ENCODE measurements at places on chromosomes 4 and X.
A peak's percentile ranks its signal among the peaks of the same experiment; 100 is the strongest.

- H3K4me3 ChIP-seq, result no peak overlapping the region
- peaks cover 6% of the 10 kb centered on the region for H3K27me3 ChIP-seq
- no peak overlapping the region for H3K27ac ChIP-seq
- H3K36me3 ChIP-seq, result no peaks in the 10 kb centered on the region
- H3K4me1 ChIP-seq, result no peaks in the 10 kb centered on the region
These were observed 90.9 kb upstream of the SRD5A3 start for GRCh38 chr4:55255179-55255578.

DNA sequence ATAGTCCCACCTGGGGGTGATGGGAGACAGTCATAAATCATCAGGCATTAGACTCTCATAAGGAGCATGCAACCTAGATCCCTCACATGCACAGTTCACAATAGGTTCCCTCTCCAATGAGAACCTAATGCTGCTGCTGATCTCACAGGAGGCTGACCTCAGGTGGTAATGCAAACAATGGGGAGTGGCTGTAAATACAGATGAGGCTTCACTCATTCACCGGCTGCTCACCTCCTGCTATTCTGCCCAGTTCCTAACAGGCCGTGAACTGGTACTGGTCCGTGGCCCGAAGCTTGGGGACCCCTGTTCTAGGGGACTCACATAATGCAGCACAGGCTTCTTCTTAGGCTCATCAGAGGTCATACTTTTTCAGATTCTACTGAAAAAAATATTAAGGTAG is 625.9 kb upstream of the AGA start:
- no peaks in the 10 kb centered on the region for H3K27me3 ChIP-seq
- H3K4me3 ChIP-seq, result no peak overlapping the region
- H3K27ac ChIP-seq, result no peak overlapping the region
- DNase-seq, result no peak

- no peak overlapping the region for H3K4me3 ChIP-seq
- H3K27ac ChIP-seq, result no peak overlapping the region
- peaks cover 2% of the 10 kb centered on the region for H3K4me1 ChIP-seq
- no peak for DNase-seq
These were observed 57.7 kb downstream of the NAT8L start for GRCh38 chr4:2116687-2117400.

- DNase-seq, result no peak
- no peak overlapping the region for H3K4me3 ChIP-seq
- peaks cover 4% of the 10 kb centered on the region for H3K4me1 ChIP-seq
- no peaks in the 10 kb centered on the region for H3K36me3 ChIP-seq
- H3K27me3 ChIP-seq, result no peaks in the 10 kb centered on the region
These were observed 131.9 kb upstream of the USP9X start for GRCh38 chrX:40953369-40953768.

- no peak overlapping the region for H3K4me3 ChIP-seq
- H3K27me3 ChIP-seq, result no peaks in the 10 kb centered on the region
- DNase-seq, result no peak
- no peaks in the 10 kb centered on the region for H3K4me1 ChIP-seq
These were observed 461.0 kb upstream of the GALNT7 start for GRCh38 chr4:172707622-172708021.

DNA sequence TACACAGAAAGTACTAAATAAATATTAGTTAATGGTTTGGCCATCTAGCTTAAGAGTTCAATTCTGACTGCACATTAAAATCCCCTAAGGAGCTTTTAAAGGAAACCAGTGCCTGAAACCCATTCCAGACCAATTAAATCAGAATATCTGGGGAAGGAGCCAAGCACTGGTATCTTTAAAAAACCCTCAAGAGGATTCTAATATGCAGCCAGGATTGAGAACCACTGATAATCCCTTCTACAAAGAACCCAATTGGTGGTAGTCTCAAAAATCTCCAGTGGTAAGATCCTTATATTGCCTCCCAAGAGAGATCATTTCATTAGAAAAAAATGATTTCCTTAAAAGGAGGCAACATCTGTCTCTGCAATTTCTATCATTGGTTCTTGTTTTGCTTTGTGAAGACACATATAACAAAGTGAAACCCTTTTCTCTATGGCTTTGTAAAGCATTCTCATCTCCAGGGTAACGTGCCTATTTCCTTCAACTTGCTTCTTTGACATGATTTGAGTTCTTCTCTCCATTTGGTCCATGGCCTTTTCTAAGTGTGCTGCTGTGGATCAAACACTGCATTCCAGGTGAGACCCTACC is 3.5 kb downstream of the GPR34 start:
- H3K36me3 ChIP-seq, result peaks cover 6% of the 10 kb centered on the region
- no peaks in the 10 kb centered on the region for H3K27me3 ChIP-seq
- no peak overlapping the region for H3K4me3 ChIP-seq
- peaks cover 32% of the 10 kb centered on the region for H3K4me1 ChIP-seq

- DNase-seq, result no peak
- H3K4me1 ChIP-seq, result no peaks in the 10 kb centered on the region
- H3K27ac ChIP-seq, result no peak overlapping the region
- no peak overlapping the region for H3K4me3 ChIP-seq
- H3K36me3 ChIP-seq, result no peaks in the 10 kb centered on the region
- no peaks in the 10 kb centered on the region for H3K27me3 ChIP-seq
These were observed 10.9 kb upstream of the SYTL5 start for GRCh38 chrX:37995428-37995827.

- H3K27ac ChIP-seq, result no peak overlapping the region
- H3K4me3 ChIP-seq, result no peak overlapping the region
- H3K36me3 ChIP-seq, result peaks cover 62% of the 10 kb centered on the region
- no peak for DNase-seq
These were observed 50.4 kb downstream of the MCUB start for GRCh38 chr4:109610489-109610888.

- no peak for DNase-seq
- H3K27ac ChIP-seq, result no peak overlapping the region
- H3K27me3 ChIP-seq, result peaks cover 11% of the 10 kb centered on the region
- H3K36me3 ChIP-seq, result no peaks in the 10 kb centered on the region
These were observed 61.6 kb upstream of the VAMP7 start for GRCh38 chrX:155819525-155819924.

DNA sequence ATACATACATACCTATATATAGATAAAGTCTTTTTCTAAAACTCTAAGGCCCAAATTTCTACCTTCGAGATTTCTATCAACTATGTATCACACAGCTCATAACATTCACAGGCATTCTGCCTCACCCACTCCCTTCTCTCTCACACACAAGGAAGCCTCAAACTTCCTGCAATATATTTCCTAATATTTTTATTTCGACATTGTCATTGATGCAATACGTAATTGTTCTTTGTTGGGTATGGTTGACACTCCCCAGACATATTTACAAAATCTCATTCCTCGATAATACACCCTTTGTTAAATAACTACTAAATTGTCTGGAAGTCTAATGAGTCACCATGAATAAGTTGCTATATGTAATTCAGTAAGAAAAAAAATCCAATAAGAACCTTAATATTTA is 143.5 kb downstream of the HNRNPD start:
- no peak overlapping the region for H3K4me3 ChIP-seq
- no peak for DNase-seq
- no peak overlapping the region for H3K27ac ChIP-seq
- H3K27me3 ChIP-seq, result peaks cover 12% of the 10 kb centered on the region
- H3K36me3 ChIP-seq, result no peaks in the 10 kb centered on the region

DNA sequence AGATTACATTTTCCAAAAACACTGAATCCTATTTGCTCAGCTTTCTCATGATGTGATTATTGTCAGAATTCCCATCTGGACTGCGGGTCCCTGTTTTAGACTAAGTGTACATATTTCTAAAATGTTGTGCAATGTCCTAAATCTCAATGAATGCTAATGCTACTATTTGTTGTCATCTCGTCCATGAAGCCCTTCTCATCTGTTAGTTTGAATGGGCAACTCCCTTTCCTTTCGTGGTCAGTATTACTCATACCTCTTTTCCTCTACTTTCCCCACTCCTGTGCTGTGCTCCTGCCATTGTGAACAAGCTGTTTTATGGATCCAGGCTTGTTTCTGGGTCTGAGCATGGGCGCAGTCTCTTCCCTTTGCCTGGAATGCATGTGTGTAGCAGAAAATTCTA is 91.0 kb downstream of the MID1 start:
- no peak for DNase-seq
- no peak overlapping the region for H3K27ac ChIP-seq
- no peak overlapping the region for H3K4me3 ChIP-seq

GRCh38 chr4:170157670-170158069 is 67.9 kb upstream of the AADAT start:
- no peak for DNase-seq
- no peaks in the 10 kb centered on the region for H3K27me3 ChIP-seq
- no peaks in the 10 kb centered on the region for H3K36me3 ChIP-seq
- no peak overlapping the region for H3K4me3 ChIP-seq

GRCh38 chr4:6873792-6874461 is 35.7 kb upstream of the TBC1D14 start:
- H3K36me3 ChIP-seq, result peaks cover 32% of the 10 kb centered on the region
- no peak overlapping the region for H3K4me3 ChIP-seq
- no peak overlapping the region for H3K27ac ChIP-seq
- peak; percentile 93 for DNase-seq
- no peaks in the 10 kb centered on the region for H3K27me3 ChIP-seq
- H3K4me1 ChIP-seq, result peaks cover 4% of the 10 kb centered on the region

GRCh38 chr4:37538931-37539330 is 147.2 kb downstream of the RELL1 start:
- H3K4me1 ChIP-seq, result no peaks in the 10 kb centered on the region
- H3K27me3 ChIP-seq, result peaks cover 1% of the 10 kb centered on the region
- no peak for DNase-seq
- H3K27ac ChIP-seq, result no peak overlapping the region
- H3K36me3 ChIP-seq, result no peaks in the 10 kb centered on the region
